ENCODE measurements at places on chromosomes 3 and 15. TPM values are rescaled to one million over a fixed set of nuclear protein-coding genes. Genes with fewer than 3 reads are reported as not detected.

DNA sequence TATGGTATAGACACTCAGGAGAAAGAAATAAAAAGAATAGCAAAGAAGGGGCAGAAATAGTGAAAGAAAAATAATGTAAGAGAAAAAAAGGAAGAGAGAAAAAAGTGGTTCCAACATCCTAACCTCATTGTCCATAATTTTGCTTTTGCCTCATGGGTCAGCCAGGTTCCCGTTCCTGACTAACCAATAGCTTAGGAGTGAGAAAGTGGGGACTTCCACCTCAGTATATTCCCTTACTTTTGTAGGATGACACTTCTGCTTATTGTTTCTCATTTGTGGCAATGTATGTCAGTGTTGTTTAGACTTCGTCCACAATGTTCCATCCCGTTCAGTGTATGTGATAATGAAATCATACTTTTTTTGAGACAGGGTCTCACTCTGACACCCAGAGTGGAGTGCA is 9.3 kb upstream of the SLC12A8 start:
- no peaks in the 10 kb centered on the region for H3K27me3 ChIP-seq
- DNase-seq: no peak
- H3K4me3 ChIP-seq: no peak overlapping the region

GRCh38 chr15:63089260-63090043 is 32.2 kb upstream of the LACTB start:
- peak overlapping the region; percentile 81 for H3K27ac ChIP-seq

- H3K4me3 ChIP-seq: no peak overlapping the region
- H3K36me3 ChIP-seq: no peaks in the 10 kb centered on the region
- DNase-seq: no peak
- no peaks in the 10 kb centered on the region for H3K4me1 ChIP-seq
- H3K27me3 ChIP-seq: no peaks in the 10 kb centered on the region
These were observed 75.0 kb downstream of the MAGEF1 start for GRCh38 chr3:184636741-184637316.

DNA sequence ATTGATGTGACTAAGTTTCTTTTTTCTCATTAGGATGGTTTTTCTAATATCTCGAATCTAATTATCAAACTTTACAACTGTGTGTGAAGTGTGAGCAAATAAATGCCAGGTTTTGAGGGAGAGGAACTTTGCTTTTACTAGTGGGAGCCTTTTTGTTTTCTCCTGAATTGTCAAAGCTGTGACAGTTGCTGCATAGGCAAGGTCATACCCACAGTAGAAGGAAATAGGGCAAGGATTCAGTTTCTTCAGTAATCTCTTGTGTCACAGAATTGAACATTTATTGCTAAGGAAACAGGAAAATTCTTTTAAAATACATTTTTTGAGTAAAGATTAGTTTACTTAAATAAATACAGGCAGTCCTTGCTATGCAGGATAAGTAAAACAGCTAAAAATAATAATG is 19.5 kb downstream of the GMPS start:
- H3K27me3 ChIP-seq: no peaks in the 10 kb centered on the region
- no peak overlapping the region for H3K4me3 ChIP-seq
- no peak overlapping the region for H3K27ac ChIP-seq
- no peaks in the 10 kb centered on the region for H3K36me3 ChIP-seq

- peaks cover 32% of the 10 kb centered on the region for H3K27me3 ChIP-seq
- H3K4me1 ChIP-seq: no peaks in the 10 kb centered on the region
- no peak overlapping the region for H3K4me3 ChIP-seq
- no peak overlapping the region for H3K27ac ChIP-seq
- no peak for DNase-seq
These were observed 130.4 kb upstream of the IQSEC1 start for GRCh38 chr3:13203398-13204176.

DNA sequence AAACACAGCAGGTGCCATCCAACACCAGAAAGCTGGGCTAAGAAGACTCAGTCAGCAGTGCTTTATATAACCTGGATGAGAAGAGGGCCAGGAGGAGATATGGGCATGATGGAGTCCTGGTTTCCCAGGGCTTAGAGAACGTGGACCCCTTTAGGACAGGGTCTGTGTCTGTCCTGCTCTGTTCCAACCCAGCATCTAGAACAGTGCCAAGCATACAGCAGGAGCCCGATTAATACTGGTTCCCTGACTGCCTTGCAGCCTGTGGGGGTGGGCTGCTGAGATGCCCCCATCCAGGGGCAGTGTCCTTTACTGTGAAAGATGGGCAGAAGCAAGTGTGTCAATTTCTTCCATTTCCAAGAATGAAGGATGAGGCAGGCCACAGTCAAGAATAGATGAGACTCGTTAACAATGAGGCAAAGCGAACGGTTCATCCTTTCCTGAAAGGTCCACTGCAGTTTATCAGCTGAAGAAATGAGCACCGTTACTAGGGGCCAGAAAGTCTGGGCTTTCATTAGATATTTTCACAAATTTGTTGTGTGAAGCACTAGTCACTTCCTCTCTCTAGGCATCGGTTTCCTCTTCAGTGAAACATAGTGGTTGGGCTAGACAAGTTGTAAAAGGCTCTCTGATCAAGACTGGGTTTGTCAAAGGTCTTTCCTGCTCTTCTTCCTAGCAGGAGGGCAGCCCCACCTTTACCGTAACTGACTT is 72.0 kb upstream of the HERC1 start:
- H3K4me3 ChIP-seq: no peak overlapping the region
- no peak for DNase-seq
- H3K27me3 ChIP-seq: no peaks in the 10 kb centered on the region
- H3K36me3 ChIP-seq: no peaks in the 10 kb centered on the region

DNA sequence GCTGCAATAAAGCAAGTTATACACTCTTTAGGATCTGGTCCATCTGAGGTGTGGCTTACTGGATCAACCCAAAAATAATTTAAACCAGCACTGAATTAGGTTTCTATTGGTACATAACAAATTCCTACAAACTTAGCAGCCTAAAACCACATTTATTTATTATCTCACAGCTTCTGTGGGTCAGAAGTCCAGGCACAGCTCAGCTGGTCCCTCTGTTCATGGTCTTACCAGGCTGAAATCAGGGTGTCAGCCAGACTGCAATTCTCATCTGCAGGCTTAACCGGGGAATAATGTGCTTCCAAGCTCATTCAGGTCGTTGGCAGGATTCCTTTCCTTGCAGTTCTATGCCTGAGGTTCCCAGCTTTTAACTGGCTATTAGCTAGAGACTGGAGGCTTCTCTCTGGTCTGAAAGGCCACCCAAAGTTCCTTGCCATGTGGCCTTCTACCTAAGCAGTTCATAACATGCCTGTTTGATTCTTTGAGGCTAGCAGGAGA is 477.4 kb upstream of the WNT5A start:
- H3K4me1 ChIP-seq: no peaks in the 10 kb centered on the region
- no peak overlapping the region for H3K27ac ChIP-seq
- DNase-seq: no peak

KLHDC8B gene
- total RNA-seq: 4.5 TPM

NAALADL2 gene
- total RNA-seq: 12.9 TPM

BNC1 gene
- not detected for total RNA-seq

ATP13A5 gene
- not detected for total RNA-seq

Data from transverse colon (tissue), 4 donors.